Caco-2 (cell line): ENCODE measurements at places on chromosomes 6 and 20. TPM values are rescaled to one million over a fixed set of nuclear protein-coding genes. Genes with fewer than 3 reads are reported as not detected.

TRIM15 gene
- total RNA-seq: 5.2 and 6.9 TPM in 2 replicates

PLN gene
- not detected in 2 replicates for total RNA-seq

NTSR1 gene
- 0.14 and 0.16 TPM in 2 replicates for total RNA-seq

PRR18 gene
- total RNA-seq: 0.77 and 0.95 TPM in 2 replicates

PPP1R14C gene
- total RNA-seq: 2.4 and 2.5 TPM in 2 replicates

FERMT1 gene
- 30.1 and 34.7 TPM in 2 replicates for total RNA-seq

GRCh38 chr20:12156252-12156651 lies 238.6 kb downstream of the BTBD3 start:
- no peak overlapping the region for H3K27ac ChIP-seq
- H3K27me3 ChIP-seq: no peaks in the 10 kb centered on the region
- no peaks in the 10 kb centered on the region for H3K36me3 ChIP-seq

DNA sequence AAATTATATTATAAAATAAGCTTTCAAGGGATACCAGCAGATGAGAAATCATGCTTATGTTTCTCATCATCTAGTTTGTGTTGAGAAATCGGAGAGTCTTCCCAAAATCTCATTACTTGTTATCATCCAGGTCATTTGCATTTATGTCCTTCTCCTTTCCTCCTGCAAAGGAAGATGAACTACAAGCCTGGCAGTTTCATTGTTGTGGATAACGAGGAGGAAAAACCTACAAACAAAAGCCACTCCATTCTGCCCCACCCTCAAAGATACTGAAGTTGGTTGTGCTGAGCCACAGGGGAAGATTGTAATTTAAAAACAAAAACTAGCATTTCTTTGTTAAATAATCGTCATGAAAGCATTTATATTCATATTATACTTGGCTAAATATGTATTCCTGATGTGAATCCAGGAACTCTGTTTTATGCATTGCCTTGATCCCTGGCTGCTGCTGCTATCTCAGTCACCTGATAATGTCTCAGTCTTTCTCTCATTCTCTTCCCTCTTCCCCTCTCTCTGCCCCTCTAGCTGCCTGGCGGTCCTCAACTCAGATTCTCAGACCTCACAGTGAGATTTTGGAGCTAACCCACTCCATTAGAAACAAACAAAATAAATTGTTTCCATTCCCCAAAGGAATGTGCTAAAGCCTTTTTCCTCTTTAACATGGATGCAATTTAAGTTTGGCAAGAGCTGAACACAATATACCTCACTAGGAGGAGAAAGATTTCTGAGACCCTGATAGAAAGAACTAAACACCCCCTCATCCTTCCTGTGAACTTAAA lies 185.3 kb downstream of the ADAT2 start:
- H3K27me3 ChIP-seq: no peaks in the 10 kb centered on the region
- no peaks in the 10 kb centered on the region for H3K36me3 ChIP-seq
- no peak for DNase-seq

- H3K36me3 ChIP-seq: no peaks in the 10 kb centered on the region
- H3K4me3 ChIP-seq: no peak overlapping the region
- no peaks in the 10 kb centered on the region for H3K27me3 ChIP-seq
- DNase-seq: no peak
These were observed 147.2 kb upstream of the AKAP12 start for GRCh38 chr6:151092591-151092990.

GRCh38 chr20:4573564-4574355 lies 147.9 kb upstream of the PRND start:
- DNase-seq: no peak
- no peaks in the 10 kb centered on the region for H3K36me3 ChIP-seq
- no peaks in the 10 kb centered on the region for H3K4me1 ChIP-seq
- H3K4me3 ChIP-seq: no peak overlapping the region
- no peak overlapping the region for H3K27ac ChIP-seq

GRCh38 chr6:158548418-158549161 lies 11.3 kb upstream of the TMEM181 start:
- no peak for DNase-seq
- no peaks in the 10 kb centered on the region for H3K27me3 ChIP-seq

DNA sequence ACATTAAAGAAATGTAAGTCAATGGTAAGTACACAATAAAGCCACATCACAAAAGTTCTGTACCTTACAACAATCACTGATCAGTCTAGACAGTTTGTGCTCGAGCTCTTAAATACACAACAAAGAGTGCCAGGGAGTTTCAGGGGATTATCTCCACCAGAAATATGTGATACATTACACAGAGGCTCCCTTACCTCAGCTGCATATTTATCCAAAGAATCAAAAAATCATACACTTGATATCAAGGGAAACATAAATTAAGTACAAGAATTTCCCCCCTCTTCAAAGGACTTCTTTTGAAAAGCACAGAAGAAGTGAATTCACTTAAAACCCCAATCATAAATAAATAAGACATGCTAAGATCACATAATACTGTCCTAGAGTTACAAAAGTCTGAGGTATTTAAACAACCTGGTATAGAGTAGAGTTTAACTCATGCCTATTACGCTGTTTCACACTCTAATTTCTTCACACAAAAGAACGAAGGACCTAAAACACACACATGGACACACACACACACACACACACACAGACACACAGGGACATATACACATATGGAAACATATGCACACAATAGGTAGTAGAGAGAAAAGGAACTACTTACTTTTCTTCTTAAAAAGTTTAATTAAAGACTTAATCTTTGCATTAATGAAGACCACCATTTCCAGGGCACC lies 528 bp downstream of the NHSL1 start:
- H3K36me3 ChIP-seq: no peaks in the 10 kb centered on the region
- H3K27me3 ChIP-seq: no peaks in the 10 kb centered on the region
- no peak for DNase-seq
- peaks cover 52% of the 10 kb centered on the region for H3K4me1 ChIP-seq
- H3K4me3 ChIP-seq: peak overlapping the region; percentile 20

DNA sequence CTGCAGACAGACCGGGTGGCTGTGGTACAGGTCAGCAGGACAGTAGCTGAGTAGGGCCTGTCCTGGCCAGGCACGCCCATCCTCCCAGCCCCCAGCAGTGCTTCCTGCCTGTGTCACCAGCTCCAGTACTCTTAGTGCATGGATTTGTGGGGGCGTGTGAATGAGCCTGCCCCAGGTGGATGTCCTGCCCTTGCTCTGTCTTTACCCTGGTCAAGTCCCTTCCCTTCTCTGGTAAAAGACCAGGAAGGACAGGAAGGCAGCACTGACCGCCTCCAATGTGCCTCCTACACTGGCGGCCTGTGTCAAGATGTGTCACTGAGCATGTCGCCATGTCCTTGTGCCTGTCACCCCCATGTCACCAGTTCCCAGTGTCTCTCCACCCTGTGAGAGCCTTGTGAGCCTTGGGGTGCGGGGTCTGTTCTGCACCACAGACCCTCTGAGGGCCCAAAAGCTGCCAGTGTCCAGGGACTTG lies 11.9 kb downstream of the TEAD3 start:
- H3K4me1 ChIP-seq: peaks cover 47% of the 10 kb centered on the region
- H3K36me3 ChIP-seq: peaks cover 10% of the 10 kb centered on the region
- no peak overlapping the region for H3K4me3 ChIP-seq

- no peak for DNase-seq
- no peaks in the 10 kb centered on the region for H3K36me3 ChIP-seq
- no peaks in the 10 kb centered on the region for H3K27me3 ChIP-seq
- H3K4me3 ChIP-seq: no peak overlapping the region
- H3K27ac ChIP-seq: no peak overlapping the region
- no peaks in the 10 kb centered on the region for H3K4me1 ChIP-seq
These were observed 51.1 kb upstream of the PREP start for GRCh38 chr6:105453968-105454367.

- no peaks in the 10 kb centered on the region for H3K36me3 ChIP-seq
- H3K4me3 ChIP-seq: no peak overlapping the region
- DNase-seq: peak; percentile 21
- no peaks in the 10 kb centered on the region; the same call in 1 of the 2 replicates for H3K27me3 ChIP-seq
These were observed 232.4 kb downstream of the BMP7 start for GRCh38 chr20:57034001-57034400.

DNA sequence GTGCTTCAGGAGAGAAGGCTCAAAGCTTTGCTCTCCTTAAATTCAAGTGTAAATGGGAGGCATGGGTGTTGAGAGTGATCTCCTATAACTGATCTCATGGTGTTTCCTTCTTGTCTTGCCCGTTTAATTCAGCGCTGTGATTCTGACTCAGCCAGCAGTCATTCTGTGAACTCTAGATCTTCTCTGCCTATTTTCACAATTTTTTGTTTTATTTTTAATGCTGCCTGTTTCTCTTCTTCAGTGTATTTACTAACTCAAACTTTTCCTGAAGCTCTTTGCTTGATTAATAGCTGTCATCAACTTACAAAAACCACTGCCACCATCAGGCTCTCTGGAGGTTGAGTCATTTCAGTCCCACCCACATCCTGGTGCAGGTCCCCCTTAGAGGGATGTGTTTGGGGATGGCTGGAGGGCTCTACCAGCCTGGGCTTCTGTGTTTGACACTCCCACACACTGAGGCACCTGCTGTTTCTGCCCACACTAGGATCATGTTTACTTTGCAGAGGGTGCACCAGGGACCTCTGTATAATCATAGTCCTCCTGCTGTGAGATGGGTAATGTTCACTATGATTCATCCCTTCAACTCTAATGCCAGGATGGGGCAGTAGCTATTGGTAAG lies 94.0 kb downstream of the SHLD1 start:
- no peak overlapping the region for H3K27ac ChIP-seq
- no peaks in the 10 kb centered on the region for H3K4me1 ChIP-seq
- no peaks in the 10 kb centered on the region for H3K27me3 ChIP-seq
- no peak for DNase-seq

- no peaks in the 10 kb centered on the region for H3K36me3 ChIP-seq
- no peak overlapping the region for H3K27ac ChIP-seq
- no peaks in the 10 kb centered on the region for H3K4me1 ChIP-seq
- no peaks in the 10 kb centered on the region for H3K27me3 ChIP-seq
- no peak for DNase-seq
These were observed 141.6 kb upstream of the EYA4 start for GRCh38 chr6:133099573-133099972.

- H3K4me1 ChIP-seq: peaks cover 55% of the 10 kb centered on the region
- H3K4me3 ChIP-seq: no peak overlapping the region
- H3K27ac ChIP-seq: peak overlapping the region; percentile 49
- H3K36me3 ChIP-seq: no peaks in the 10 kb centered on the region
These were observed 8.5 kb upstream of the BTN1A1 start for GRCh38 chr6:26491604-26492003.

DNA sequence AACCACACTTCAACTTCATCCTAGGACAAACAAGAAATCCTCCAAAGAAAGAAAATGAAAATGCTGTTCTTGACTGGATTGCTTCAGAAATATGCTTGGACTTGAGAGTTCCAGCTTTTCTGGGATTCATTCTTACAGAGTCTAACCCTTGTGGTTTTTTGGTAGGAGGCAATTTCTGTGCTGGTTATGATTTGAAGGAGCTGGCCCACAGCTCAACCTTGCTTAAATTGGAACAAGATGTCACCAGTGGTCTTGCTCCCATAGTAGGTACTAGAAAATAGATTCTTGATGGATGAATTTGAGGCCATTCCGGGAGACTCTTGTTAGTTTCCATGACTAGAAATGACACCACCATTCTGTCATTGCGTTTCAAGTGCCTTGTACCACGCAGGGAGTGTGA lies 54.3 kb upstream of the BMP6 start:
- DNase-seq: no peak
- H3K4me1 ChIP-seq: peaks cover 16% of the 10 kb centered on the region
- H3K27me3 ChIP-seq: no peaks in the 10 kb centered on the region
- no peaks in the 10 kb centered on the region for H3K36me3 ChIP-seq

DNA sequence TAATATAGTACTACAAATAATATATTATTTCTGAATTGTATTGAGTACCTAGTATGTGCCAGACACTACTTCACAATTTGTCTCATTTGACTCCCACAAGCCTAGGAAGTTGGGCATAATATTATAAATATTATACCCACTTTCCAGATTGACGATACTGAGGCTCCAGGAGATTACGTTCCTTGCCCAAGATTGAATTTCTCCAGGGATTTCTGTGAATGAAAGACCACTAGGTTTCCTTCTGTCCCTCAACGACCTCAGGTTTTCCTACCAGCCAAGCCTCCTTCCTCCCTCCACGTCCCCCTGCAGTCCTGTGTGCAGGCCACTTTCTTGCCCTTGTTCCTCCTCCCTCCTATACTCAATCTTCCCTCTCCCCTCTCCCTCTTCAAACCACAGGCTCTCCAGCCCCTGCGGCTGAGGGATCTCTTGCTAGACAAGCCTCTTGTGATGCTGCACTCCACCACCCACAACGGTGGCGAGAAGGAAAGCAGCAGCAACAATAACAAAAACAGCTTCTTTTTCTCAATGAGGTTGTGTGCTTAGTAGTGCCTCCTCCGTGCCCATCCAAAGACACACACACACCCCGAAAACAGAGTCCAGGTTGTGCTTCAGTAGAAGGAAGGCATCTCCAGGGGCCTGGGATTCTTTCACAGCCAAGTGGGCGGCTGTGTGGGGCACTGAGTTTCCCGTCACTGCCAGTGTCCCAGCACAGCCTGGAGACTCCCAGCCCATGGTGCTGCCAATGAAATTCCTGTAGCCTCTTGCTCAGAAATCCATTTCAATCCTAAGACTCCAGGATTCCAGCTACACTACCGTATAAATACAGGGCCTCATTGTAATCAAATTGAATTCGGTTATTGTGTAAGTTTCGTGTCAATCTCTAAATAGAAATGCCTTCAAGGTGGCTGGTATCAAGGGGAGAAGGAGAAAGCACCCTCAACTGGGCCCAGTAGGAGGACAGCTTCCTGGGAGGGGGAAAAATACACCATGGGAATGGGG lies 94.4 kb downstream of the NCR2 start:
- H3K36me3 ChIP-seq: no peaks in the 10 kb centered on the region
- no peak for DNase-seq
- peaks cover 22% of the 10 kb centered on the region for H3K4me1 ChIP-seq
- no peak overlapping the region for H3K4me3 ChIP-seq
- peak overlapping the region; percentile 17 for H3K27ac ChIP-seq

DNA sequence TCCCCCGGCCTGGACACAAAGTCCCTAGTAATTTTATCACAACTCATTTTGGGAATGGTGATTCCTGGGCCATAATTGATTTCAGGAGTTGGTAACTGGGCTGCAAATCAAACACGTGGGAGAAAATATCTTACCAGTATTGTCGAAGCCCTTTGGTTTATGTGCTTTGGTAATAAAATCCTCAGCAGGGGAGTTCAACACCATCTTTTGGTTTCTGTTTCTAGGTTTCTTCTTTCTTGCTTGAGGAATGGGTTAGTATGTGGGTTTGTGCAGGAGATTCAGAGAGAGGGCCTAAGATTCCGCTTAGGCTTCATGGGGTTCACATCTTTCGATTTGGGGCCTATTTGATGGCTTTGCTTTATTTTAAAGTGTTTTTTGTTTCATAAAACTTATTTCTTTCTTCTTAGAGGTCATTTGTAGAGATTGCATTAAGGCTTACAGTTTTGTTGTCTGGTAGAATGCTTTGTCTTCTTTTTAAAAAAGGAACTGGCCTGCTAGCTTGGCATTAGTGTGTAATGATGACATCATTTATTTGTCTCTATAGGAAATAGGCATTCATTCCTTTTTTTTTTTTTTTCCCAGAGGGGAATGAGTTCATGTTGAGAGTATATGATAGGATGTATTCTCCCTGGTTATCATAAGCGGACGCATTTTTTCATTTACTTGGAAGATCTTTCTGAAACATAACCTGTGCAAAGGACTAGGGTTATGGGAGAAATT lies 45.8 kb downstream of the CYP24A1 start:
- DNase-seq: no peak
- H3K27me3 ChIP-seq: no peaks in the 10 kb centered on the region
- no peak overlapping the region for H3K27ac ChIP-seq
- H3K36me3 ChIP-seq: no peaks in the 10 kb centered on the region

GRCh38 chr6:53503060-53503459 lies 41.8 kb downstream of the GCLC start:
- H3K27me3 ChIP-seq: no peaks in the 10 kb centered on the region
- H3K4me1 ChIP-seq: no peaks in the 10 kb centered on the region
- DNase-seq: no peak
- H3K27ac ChIP-seq: no peak overlapping the region

GRCh38 chr6:15331629-15332251 lies 85.9 kb downstream of the JARID2 start:
- H3K27ac ChIP-seq: no peak overlapping the region
- H3K4me3 ChIP-seq: no peak overlapping the region
- H3K36me3 ChIP-seq: no peaks in the 10 kb centered on the region
- H3K4me1 ChIP-seq: no peaks in the 10 kb centered on the region
- DNase-seq: no peak
- no peaks in the 10 kb centered on the region for H3K27me3 ChIP-seq
